CD4-positive, alpha-beta T cell treated with Interleukin-6 at 100 ng/mL for 8 hours (primary cell): ENCODE measurements at places on chromosomes 3 and 15.

- DNase-seq = no peak
Measured at GRCh38 chr3:171351676-171352075, 108.5 kb downstream of the TNIK start.

- no peak for DNase-seq
Measured at GRCh38 chr3:88061746-88062145, 2.7 kb downstream of the ZNF654 start.

GRCh38 chr15:63436872-63437375 is 55.3 kb upstream of the CA12 start:
- peak; percentile 83 for DNase-seq

DNA sequence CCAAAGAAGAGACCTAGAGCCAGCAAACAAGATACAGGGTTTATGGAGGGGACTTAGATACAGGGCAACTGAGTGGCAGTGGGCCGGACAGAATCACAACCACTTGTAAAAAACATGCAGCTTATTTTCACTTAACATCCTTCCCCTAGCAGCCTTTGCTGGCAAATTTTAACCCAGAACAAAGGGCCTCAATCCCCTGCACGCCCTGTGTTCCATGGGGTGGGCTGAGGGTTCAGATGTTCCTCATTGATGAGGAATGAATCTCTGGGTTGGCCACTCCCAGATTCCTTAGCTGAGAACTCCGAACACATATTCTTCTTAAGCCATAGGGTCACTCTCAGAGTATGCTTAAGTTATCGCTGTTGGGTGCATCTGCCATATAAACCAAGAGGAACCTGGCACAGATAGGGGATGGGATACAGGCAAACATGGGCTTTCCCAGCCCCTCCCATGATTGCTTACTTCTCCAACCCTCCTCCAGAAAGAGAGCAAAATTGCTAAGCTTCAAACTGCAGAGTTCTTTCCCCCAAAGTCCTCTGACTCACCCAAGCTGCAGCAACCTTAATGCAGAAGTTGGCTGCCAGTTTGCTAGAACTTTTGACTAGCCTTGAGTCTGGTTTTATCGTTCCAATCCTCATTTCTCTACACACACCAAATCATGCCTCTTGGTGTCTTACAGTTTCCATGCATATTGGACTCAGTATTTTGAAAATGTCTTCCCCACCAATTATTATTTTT is 146.9 kb downstream of the CD47 start:
- no peak for DNase-seq

- no peak for DNase-seq
Measured at GRCh38 chr15:94100863-94101262, 130.5 kb upstream of the MCTP2 start.

- no peak for DNase-seq
Measured at GRCh38 chr15:75181780-75182179, 19.9 kb upstream of the C15orf39 start.

GRCh38 chr15:98123297-98123696 is 162.8 kb downstream of the ARRDC4 start:
- no peak for DNase-seq

DNA sequence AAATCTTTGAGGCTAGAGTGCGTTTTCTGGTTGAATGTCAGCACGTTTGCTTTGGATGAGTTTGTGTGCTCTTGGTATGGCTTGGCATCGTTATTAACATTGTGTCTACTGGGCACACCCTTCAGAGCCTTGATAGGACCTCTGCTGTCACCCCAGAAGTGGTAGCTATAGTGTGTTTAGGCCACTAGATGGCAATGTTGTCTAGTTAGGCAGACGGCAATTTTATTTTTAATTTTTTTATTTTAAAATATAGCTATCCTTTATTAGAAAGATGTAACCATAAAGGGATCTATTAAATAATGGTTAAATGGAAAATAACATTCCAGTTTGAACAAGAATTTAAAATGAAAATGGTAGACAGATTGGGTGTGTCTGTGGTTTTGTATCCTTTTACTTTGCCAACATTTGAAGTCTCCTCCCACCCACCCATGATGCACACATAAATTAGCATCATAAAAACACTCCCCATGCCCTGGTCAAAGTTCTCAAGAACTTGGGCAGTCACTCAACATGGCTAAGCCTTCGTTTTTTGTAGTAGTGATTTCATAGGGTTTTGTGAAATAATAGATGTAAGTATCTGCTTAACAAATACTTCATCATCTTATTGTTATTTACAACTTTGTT is 200.7 kb downstream of the KCNH8 start:
- DNase-seq = no peak

- DNase-seq = no peak
Measured at GRCh38 chr3:174767406-174767805, 91.7 kb upstream of the NAALADL2 start.

- DNase-seq = no peak
Measured at GRCh38 chr3:170483485-170484262, 65.0 kb downstream of the CLDN11 start.

DNA sequence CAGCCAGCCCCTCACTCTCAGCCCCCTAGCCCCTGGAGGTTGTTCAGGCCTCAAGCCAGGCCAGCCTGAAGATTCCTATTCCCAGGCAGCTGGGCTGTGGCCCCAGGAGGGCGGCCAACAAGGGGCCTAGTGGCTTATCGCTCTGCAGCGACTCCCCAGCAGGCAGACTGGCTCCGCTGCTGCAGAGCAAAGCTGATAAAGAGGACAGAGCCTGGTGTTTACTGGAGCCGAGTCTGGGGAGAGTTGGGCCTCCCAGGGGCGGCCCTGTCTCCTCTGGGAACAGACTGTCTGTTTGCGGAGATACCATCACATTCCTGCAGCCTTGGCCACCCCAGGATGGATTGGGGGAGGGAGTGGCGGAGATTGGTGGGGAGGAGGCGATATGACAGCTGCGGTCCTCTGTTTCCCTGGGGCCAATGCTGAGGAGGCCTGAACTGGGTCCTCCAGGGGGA is 22.4 kb upstream of the SMAD6 start:
- DNase-seq = no peak

- DNase-seq = no peak
Measured at GRCh38 chr3:161674402-161674801, 177.8 kb downstream of the OTOL1 start.

GRCh38 chr15:78002996-78003395 is 74.5 kb downstream of the TBC1D2B start:
- DNase-seq = no peak

GRCh38 chr3:79200456-79200855 is 567.3 kb downstream of the ROBO1 start:
- no peak for DNase-seq

DNA sequence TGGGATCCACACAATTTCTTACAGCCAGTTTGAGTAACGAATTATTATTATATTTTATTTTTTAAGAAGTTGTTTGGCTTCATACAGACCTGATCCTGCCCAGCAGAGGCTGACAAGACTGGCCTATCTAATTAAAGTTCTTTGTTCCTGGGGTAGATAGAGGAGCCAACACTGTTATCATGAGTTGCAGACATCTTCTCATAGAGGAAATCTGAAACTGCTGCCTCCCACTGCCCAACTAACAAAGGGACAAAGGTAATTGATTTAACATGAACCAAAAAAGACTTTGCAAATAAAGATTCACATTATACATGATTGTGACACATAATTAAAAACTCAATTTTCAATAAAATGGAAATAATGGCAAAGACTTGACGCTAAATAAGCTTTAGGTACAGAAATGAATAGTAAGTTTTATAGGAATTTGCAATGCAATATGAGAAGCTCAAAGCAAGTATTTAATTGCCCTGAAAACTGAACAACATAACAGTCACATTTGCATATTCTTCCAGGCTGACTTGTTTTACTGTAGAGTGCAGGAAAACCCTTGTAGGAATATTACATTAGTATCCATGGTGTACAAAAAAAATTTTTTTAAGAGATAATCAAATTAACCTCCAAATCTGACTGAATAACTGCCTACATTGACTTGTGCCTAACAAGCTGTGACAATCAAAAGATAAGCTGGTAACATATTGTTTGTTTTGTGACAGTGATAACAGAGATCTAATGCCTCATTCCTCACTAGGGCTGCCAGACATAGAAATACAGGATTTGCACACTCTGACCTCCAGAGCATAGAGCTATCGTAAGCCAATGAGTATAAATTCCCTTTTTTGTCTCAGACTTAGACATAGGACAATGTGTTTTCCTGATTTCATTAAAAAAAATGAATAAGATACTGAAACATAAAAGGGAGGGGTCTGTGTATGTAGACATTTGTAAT is 273.2 kb downstream of the MFSD1 start:
- no peak for DNase-seq

DNA sequence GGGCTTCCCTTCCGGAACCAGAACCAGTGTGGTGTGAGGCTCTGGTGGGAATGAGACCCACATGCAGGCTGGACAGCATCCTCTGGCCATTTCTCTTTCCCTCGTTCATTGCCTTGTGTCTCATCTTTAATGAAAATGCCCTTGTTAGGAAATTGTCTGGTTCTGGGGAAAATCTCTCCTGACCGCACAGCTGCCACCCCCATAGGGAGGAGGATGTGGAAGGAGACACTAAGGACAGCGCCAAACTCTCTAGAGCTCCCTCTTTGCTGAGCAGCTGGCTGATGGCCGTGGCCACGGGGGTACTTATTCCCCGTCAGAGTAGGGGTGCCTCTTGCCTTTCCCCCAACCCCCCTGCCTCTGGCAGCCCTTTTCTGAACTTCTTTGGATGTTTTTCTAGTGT is 297.6 kb upstream of the C2CD4B start:
- no peak for DNase-seq

DNA sequence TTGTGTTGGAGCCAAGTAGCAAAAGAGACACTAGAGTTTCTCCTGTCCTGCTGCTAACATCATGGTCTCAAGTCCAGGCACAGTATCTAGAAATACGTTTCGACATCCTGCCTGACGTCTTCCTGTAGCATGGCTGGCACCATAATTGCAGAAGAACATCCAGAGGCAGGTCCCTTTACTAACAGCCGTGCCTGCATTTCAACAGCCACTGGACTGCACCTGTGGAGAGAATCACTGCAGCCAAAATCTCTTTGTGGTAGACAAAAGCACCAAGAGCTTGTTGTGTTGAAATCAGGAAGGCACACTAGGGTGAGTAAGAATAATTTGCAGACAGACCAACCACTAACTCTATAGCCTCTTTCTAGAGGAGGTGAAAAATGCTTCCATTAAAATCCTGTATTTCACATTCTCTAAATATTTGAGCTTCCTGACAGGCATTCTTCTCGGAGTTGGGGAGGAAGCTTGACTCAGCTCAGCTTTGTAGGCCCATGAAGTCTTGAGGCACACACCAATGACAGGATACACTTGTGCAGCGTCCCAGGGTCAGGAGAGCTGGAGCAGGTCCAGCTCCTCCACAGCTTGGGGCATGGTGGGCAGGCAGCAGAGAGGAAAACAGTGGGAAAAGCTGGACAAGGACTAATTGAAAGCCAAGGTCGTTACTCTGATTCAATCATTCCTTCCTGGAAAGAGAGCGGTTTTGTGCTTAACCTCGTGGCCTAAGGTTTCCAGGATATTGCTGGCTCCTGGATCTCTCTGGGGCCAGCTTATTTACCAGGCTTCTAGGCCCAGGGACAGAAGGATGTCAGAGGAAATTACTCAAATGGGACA is 244.9 kb downstream of the FAM43A start:
- DNase-seq = no peak

DNA sequence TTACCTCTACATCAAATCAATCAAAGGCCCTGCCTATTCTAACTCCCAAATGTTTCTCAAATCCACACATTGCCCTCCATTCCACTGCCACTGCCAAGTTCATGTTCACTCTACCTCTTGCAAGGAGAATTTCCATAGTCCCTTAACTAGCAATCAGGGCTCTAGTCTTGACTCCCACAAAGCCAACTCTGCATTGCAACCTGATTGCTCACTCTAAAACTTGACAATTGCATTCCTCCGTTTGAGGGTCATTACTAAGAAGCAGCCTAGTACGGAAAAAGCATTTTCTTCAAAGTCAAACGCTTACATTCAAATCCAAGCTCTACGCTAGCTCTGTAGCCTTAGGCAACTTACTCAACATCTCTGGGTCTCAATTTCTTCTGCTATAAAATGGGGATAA is 1.2 kb downstream of the CPA3 start:
- DNase-seq = no peak

- peak; percentile 62 for DNase-seq
Measured at GRCh38 chr15:101641129-101641764, 10.9 kb downstream of the TM2D3 start.

DNA sequence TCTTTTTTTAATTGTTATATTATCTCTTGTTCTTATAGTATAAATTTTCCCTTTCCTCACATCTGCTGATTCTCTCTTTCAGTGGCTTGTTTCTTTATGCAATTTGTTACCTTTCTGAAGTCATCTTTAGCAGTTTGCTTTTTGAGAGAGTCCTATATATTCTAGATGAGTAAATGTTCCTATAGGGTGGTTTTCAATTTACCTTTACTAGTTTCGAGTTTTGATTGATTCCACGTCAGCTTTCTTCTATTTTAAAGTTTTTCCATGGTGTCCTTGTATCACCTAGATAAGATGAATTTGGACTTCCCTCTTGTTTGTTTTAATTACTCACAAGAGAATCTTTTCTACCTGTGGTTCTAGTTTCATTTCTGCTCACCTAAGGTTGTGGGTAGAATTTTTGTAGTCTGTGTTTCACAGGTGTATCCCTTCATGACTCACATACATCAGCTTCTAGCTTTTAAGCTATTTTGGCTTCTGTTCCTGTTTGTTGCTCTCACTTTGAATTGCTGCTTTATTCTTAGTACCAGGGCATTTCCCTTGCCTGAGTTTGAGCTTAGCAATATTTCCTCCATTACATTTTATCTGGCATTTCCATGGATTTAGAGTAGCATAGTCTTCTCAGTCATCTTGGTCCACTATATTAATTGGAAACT is 6.4 kb downstream of the TEX9 start:
- DNase-seq = no peak

DNA sequence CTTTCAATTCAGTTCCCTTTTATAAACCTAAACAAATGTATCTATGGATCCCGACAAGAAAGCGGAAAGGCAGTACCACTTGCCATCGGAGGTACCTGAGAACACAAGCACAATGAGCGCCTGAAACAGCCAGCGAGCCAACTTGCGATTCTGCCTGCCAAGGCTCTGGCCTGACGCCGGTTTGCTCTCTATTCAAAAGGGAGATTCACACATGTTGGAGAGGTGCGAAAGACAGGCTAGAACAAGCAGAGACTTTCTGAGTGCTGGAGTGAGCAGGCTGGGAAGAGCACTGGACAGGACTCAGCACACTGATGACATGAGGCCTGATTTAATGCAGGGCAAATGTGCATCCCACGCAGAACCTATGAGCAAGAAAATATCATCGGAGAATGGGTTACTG is 17.7 kb upstream of the PRR23E start:
- no peak for DNase-seq

DNA sequence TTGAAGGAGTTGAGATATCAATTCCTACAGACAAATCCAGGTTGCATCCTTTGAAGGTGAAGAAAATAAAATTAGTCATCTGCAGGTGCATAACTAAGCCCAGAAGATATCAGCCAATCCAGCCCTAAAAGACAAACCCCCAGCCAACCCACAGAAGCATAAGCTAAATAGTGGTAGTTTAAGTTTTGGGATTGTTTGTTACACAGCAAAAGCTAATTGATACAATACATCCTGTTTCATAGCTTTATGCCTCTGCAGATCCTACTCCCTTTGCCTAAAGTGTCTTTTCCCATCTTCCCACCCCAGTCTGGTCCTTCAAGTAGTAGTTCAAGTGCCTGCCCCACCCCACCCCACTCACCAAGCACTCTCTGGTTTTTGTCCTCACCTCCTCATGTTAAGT is 48.6 kb upstream of the CAPN7 start:
- DNase-seq = no peak

- DNase-seq = no peak
Measured at GRCh38 chr3:99418209-99418635, 220.2 kb upstream of the COL8A1 start.

- DNase-seq = no peak
Measured at GRCh38 chr3:122092460-122093165, 37.5 kb downstream of the CD86 start.
